ENCODE measurements at places on chromosomes 11 and 22.

GRCh38 chr22:47497666-47498065 lies 735.2 kb downstream of the TBC1D22A start:
- no peak for DNase-seq

GRCh38 chr11:16326679-16327297 lies 29.6 kb downstream of the SOX6 start:
- no peak for DNase-seq

DNA sequence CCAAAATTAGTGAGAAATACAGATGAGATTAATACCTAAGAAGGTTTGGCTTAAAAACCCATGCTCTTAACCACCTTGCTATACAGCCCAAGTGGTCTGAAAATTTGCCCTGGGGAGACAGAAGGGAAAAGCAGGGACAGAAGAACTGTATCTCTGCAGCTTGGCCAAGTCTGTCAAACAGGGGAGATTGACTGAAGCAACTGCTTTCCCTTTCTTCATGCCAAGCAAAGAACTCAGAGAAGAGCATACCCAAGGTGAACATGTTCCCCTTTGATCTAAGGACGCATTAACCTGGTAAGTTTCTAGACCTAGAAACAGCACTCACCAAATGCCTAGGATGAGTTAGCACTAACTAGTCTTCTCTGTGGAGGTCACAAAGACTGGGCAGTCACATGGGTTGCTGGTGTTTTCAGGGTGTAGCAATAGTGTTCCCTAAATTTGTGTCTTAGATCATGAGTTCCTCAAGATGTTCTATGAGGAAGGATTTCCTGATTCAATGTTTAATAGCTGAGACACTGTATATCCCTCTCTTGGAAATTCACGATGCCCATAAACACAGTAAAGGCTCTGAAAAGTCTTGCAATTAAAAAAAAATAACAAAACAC lies 75.6 kb upstream of the GRAMD1B start:
- peak; percentile 15 for DNase-seq

GRCh38 chr22:32044913-32045312 lies 1.9 kb downstream of the SLC5A1 start:
- no peak for DNase-seq

DNA sequence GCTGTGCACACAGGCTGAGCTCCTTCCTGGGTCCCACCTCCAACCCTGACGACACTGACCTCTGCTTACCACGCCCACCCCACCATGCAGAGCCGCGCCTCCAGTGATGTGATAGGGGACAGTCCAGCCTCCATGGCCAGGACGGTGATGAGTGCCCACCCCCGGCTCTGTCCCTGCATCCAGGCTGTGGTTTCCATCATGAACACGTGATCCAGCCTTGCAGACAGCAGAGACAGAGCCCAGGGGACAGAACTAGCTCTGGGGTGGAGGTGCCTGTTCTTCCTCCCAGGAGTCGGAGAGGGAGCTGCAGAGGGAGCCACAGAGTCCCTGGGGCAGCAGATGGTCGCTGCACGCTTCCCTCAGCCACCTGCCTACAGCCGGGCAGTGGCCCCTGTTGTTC lies 42.6 kb upstream of the IGSF9B start:
- no peak for DNase-seq

GRCh38 chr11:112734207-112734606 lies 227.0 kb upstream of the NCAM1 start:
- DNase-seq = peak; percentile 5

GRCh38 chr22:38450234-38450797 lies 4.7 kb downstream of the KCNJ4 start:
- no peak for DNase-seq

- peak; percentile 15 for DNase-seq
Measured at GRCh38 chr11:134261626-134262488, 8.5 kb downstream of the ACAD8 start.

- DNase-seq = no peak
Measured at GRCh38 chr11:78783301-78783700, 208.6 kb upstream of the NARS2 start.

DNA sequence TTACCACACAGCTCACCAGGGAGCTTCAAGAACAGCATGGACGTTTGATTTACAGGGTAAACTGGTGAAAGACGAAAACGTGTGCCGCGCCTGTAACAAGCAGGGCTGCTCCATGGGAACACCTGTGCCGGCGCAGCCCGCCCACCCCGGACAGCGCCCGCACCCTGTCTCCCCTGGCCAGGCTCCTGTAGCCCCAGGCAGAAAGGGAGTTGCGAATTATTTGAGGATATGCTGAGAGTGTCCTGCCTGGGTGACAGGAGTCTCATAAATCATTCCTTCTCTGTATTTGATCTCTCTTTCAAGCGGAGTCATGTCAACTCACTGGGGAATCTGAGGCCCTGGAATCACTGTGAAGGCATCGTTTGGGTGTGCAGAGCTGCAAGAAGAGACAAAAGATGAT lies 804.3 kb downstream of the OPCML start:
- DNase-seq = no peak

GRCh38 chr11:81420668-81421250 lies 1312.9 kb downstream of the FAM181B start:
- DNase-seq = no peak

- DNase-seq = peak; percentile 74
Measured at GRCh38 chr11:59558270-59558643, 46.9 kb downstream of the OR4D9 start.

GRCh38 chr22:25718135-25718840 lies 23.7 kb upstream of the MYO18B start:
- DNase-seq = no peak

- no peak for DNase-seq
Measured at GRCh38 chr11:91972665-91973266, 251.9 kb upstream of the FAT3 start.

GRCh38 chr11:72208281-72208680 lies 8.3 kb upstream of the FOLR2 start:
- DNase-seq = peak; percentile 70

DNA sequence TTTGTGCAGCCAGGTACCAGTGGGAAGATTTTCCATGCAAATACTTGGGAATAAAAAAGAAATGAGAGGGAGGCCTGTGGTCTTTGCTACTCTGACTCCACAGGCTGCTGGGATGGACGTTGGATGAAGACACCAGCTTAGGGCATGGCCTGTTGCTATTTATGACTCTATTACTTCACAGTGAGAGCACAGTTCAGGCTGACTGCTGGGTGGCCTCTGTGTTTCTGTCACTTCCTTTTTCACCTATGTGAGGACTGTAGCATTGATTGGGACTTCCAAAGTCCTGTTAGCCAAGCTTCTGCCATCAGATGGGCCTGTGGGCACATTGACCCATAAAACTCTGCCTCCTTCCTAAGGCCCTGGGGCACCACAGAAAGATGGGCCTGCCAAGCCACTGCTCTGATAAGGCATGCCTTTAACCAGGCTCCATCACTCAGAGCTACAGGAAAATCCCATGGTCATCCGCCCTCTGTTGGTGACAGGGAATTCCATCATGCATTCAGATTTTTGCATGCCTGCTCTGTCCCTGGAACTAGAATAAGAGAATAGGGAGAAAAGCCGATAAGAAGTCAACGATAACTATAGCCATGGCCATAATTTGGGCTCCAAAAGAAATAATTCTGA lies 64.6 kb downstream of the KCNJ1 start:
- peak; percentile 72 for DNase-seq

DNA sequence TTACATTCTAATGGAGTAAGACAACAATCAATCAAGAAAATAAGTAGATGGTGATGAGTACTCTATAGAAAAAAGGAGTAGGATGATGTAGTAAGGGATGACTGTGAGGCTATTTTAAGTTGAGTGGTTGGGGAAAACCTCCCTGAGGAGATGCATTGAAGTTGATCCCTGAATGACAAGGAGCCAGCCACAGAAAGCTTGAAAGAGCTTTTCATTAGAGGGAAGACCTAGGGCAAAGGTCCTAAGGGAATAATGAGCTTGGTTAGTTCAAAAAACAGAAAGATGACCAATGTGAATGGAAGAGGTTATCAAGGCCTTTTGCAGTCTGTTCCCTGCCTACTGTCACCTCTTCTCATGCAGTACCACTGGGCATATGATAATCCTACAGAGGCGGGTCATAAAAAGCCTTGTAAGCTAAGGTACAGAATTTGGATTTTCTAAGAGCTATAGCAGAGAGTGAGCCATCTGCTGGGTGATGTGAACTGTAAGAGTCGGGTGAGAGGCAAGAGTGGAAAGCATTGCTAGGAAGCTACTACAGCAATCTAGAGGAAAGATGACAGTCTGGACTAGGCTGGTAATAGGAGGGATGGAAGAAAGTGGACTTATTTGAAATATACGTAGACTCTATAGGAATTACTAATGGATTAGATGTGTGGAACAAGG lies 3.1 kb downstream of the PPP2R1B start:
- DNase-seq = no peak

- no peak for DNase-seq
Measured at GRCh38 chr11:1089738-1090599, 15.3 kb downstream of the MUC2 start.

GRCh38 chr11:120035756-120036155 lies 102.2 kb downstream of the TRIM29 start:
- DNase-seq = no peak

DNA sequence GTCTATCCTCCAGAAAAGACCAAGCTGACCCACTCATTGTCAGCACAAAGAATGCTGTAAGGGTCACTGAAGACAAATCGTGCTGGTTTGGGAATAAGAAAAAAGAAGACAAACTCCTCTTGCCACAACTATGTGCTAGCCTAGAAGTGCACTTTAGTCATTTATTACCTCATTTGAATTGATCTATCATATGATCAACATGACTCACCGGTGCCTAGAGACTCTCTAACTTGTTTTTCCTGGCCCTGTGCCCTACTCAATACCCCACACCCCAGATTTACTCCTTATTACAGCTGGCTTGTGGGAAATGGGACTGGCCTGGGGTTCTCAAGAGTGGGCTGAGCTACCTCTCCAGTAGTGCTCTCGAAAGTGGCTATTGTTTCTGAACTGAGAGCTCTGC lies 35.9 kb upstream of the HORMAD2 start:
- peak; percentile 61 for DNase-seq

- DNase-seq = no peak
Measured at GRCh38 chr22:23098230-23098705, 27.9 kb downstream of the GNAZ start.

GRCh38 chr11:127133061-127133460 lies 132.5 kb upstream of the KIRREL3 start:
- no peak for DNase-seq

DNA sequence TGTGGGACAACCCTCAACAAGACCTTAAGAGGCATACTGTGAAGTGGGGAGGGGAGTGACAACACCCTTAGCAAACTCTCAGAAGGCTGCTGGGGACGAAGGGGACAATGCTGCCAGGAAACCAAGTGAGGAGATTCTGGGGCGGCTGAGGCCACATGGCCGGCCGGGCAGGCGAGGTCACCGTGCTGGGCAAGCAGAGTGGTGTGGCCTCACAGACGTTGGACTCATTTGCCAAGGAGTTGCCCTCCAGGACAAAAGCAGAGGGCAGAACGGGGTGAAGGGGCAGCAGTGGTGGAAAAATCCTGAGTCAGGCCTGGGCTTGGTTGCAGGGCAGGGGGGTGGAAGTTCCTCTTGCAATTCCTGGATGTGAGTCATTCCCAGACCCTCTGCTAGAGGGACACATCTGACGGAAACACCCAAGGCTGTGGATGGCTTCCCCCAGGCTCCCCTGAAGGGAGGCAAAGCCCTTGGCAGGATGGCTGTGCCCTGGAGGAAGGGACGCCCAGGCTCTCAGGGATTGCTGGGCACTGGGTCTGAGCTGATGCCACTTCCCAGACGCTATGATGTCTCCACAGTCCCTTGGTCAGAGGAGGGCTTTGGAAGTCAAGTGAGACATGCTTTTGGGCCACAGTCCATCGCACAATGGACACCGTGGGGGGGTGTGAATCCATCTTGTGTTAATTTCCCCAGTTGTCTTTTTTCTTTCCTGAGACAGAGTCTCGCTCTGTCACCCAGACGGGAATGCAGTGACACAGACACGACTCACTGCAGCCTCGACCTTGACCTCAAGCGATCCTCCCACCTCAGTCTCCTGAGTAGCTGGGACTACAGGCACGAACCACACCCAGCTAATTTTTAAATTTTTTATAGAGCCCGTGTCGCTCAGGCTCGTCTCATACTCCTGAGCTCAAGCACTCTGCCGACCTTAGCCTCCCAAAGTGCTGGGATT lies 16.2 kb upstream of the SHANK3 start:
- peak; percentile 30 for DNase-seq

- DNase-seq = no peak
Measured at GRCh38 chr11:2662024-2662312, 37.8 kb downstream of the KCNQ1OT1 start.

GRCh38 chr22:25714739-25715138 lies 27.2 kb upstream of the MYO18B start:
- no peak for DNase-seq

All from inflammatory macrophage treated with lipopolysaccharide for 4 hours (primary cell).